Activated T-cell treated with anti-CD3 and anti-CD28 coated beads, Interleukin-2, amount 50 U/mL, for 72 hours (primary cell): ENCODE measurements at places on chromosomes 11 and 22. TPM values are rescaled to one million over a fixed set of nuclear protein-coding genes. Genes with fewer than 3 reads are reported as not detected.

DNA sequence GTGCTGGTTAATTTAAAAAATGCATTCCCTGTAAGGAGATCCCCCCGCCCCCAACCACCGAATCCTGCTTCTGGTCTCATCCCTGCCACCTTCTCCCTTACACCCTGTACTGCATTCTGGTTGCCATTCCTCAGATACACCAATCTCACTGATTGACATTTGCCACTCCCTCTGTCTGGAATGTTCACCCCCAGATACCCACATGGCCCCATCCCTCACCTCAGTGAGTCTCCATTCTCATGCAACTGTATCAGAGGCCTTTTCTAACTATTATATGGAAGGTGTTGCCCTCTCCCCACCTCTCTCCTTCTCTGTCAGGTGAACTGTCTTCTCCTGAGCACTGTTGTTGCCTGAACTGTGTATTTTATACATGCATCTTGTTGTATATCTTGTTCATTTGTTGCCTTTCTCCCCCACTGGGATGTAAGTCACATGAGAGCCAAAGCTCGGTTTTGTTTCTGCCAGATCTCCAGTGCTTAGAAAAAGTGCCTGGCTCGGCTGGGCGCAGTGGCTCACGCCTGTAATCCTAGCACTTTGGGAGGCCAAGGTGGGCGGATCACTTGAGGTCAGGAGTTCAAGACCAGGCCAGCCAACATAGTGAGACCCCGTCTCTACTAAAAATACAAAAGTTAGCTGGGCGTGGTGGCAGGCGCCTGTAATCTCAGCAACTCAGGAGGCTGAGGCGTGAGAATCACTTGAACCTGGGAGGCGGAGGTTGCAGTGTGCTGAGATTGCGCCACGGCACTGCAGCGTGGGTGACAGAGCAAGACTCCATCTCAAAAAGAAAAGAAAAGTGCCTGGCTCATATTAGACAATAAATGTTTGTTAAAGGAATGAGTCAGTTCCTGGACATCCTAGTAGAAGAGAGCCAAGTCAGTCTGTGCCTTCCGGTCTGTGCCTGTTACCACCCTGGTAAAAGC is 61.0 kb downstream of the TNRC6B start:
- no peak for DNase-seq

DNA sequence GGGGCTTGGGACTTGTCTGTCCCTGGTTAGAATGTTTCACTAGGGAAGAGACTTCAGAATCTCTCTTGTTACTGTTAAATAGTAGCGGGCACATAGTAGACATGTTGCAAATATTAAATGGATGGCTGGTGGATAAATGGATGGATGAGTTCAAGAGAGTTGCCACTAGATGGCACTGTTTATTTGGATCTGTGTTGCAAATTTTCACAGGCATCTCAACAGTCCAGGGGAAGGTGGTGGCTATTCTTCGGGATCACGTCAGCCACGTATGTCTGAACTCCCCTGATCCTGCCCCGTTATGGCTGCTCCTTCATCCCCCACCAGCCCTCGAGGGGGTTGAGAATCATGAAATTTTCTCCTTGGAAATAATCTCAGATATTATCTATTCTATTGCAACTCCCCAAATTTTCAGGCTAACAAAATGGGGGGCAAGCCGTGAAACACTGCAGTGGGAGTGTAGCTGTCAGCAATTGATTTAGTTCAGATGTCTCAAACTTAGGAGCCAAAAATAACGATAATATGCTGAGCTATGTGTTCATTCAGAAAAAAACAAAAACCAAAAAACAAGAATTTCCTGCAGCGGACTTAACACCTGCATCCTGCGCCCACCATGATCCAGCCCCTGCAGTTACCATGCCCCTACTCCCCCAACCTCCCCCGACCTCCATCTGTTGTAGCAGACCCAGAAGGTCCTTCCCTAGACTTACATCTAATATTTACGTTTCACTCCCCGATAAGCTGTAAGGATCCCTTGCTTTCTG is 29.1 kb upstream of the BIRC3 start:
- peak; percentile 39 for DNase-seq

MB gene
- total RNA-seq = 0.24 TPM

- DNase-seq = no peak
These were observed 893.5 kb downstream of the TBC1D22A start for GRCh38 chr22:47655930-47656329.

DNA sequence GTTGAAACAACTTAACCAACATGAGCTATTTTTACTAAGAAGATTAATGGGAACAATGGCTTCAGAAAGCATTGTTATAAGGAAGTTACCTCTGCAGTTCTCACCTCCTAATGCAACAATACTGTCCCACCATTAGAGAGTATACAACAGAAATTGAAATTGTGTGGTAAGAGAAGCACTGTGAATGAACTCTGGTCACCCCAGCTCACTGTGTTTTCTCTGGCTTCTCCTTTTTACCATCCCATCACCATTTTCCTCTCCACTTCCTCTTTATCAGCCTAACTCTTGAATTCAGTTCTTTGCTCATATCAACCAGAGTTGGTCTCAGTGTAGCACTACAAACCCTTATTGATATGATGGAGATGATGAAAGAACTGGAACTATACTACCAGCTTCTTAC is 138.0 kb upstream of the POU2AF2 start:
- DNase-seq = no peak

GRCh38 chr11:13339195-13340153 is 61.9 kb downstream of the BMAL1 start:
- DNase-seq = no peak

GRCh38 chr22:44412136-44412731 is 85.8 kb downstream of the RTL6 start:
- DNase-seq = no peak

- DNase-seq = peak; percentile 23
These were observed at the start of gene SLC1A2 for GRCh38 chr11:35419184-35419829. TSS of gene SLC1A2 (minus strand) at chr11:35419558. CDS start at chr11:35418966, 592 bp downstream.

GRCh38 chr22:50676180-50676636 is 3.6 kb downstream of the SHANK3 start:
- no peak for DNase-seq
